ENCODE measurements at places on chromosomes 7 and 10.

GRCh38 chr7:158414486-158414961 is 173.1 kb downstream of the PTPRN2 start:
- no peak for DNase-seq

- DNase-seq: no peak
Observed at GRCh38 chr7:12968836-12969422, 281.5 kb downstream of the ARL4A start.

DNA sequence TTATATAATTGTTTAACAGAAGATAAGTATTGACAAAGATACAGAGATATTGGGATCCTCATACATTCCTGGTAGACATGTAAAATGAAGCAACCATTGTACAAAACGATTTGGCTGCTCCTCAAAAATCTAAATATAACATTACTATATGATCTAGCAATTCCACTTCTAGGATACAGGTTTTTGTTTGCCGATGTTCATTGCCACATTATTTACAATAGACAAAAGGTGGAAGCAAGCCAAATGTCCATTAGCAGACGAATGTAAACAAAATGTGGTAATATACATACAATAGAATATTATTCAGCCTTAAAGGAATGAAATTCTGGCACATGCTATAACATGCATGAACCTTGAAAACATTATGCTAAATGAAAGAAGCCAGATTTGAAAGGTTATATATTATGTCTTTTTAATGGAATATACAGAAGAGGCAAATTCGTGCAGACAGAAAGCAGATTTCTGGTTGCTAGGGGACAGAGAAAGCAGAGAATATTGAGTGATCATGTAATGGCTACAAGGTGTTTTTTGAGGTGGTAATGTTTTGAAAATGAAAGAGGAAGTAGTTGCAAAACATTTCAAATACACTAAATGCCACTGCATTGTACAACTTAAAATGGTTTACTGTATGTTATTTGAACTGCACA is 44.9 kb downstream of the POLR1F start:
- no peak for DNase-seq

DNA sequence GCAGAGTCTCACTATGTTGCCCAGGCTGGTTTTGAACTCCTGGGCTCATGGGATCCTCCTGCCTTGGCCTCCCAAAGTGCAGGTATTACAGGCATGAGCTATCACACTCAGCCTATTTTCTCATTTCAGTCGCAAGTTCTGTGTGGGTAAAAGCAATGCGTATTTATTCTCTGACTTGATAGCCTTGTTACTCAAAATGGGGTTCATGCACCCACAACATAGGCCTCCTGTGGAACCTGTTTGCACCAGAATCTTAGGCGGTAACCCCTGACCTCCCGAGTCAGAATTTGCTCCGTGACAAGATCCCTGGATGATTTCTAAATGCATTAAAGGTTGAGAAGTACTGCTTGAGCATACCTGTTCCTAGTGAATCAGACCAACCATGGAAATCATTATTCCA is 7.3 kb downstream of the IL2RA start:
- no peak for DNase-seq
